ENCODE measurements at places on chromosomes 7 and 10.

DNA sequence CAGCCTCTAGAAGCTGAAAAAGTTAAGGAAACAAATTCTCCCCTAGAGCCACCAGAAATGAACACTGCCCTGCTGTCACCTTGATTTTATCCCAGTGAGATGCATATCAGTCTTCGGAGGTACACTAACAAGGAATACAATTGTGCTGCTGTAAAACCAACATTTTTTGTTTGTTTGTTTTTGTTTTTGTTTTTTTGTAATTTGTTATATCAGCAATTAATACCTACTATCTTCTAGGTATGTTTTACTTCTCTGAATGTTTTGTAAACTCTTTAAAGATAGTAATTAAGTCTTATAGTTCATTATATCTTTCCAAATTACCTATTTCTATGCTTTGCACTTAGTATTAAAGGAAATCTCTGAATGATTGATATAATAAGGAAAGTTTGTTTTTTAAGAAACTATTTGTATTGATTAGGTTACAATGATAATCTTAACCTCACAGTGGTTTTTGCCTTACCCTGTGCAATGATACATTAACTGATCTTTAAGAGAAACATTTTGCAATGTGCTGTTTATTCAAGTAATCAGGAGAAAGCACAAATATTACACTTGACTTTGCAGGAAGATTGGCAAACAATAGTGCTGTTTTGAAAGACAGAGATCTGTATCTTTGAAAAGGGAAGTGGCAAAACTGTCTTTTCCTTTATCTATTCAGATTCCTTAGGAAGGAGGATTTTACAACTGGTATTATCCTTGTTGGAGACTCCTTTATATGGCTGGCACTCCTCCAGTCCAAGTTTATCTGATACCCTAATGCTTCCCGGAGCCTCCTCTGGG, 11.3 kb upstream of the HGF start:
- no peak for DNase-seq

DNA sequence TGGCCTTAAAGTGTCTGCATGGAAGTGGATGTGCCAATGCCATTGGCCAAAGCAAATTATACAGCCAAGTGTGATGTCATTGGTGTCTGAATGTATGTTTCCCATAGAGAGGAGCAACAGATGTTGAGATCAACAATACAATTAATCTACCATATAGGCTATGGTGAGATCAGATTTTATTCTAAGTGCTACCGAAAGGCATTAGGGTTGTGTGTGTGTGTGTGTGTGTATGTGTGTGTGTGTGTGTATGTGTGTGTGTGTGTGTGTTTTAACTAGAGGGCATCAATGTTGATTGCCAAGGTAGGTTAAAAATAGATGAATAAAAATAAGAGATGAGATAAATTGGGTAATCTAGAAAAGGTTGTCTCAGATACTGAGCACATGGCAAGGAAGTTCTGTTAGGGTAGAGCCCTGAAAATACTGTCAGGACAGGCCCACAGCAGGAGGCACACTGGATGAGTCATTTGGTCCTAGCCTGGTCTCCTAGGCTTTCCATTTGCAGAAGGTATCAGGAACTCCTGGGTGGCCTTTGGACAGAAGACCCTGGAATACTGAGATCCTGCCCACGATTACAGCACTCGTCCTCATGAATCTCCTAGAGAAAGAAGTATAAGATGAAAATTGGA, 446.0 kb upstream of the PODXL start:
- DNase-seq = no peak

DNA sequence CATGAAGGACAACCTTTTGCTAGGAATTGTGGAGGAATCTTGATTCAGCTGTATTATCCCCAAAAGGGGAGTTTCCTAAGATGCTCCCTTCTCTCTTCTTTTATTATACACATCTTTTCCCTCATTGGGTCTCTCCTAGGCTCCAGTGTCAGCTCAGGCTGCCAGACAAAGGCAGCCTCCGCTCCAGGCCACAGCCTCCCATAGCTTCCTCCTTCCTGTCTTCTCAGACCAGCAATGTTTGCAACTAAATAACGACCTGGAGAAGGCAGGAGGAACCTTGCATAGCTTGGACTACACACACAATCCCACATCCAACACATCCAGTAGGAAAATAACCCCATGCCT, 12.3 kb downstream of the SFXN3 start:
- no peak for DNase-seq

DNA sequence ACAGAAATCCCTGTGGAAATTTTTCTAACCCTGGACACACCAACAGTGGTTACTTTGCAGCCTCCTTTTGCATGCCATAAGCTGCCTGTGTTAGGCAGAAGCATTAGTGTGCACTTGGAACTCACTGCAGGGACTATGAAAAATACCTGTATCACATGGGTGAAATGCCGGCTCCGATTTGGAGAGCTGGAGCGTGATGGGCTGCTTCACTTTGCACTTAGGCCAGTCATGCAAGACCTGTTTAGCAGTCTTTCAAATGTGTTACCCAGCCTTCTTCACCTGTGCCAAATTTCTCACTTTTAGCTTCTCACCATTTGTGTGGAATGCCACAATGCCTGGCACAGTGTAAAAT, 11.3 kb downstream of the NCOA4 start:
- DNase-seq = no peak

DNA sequence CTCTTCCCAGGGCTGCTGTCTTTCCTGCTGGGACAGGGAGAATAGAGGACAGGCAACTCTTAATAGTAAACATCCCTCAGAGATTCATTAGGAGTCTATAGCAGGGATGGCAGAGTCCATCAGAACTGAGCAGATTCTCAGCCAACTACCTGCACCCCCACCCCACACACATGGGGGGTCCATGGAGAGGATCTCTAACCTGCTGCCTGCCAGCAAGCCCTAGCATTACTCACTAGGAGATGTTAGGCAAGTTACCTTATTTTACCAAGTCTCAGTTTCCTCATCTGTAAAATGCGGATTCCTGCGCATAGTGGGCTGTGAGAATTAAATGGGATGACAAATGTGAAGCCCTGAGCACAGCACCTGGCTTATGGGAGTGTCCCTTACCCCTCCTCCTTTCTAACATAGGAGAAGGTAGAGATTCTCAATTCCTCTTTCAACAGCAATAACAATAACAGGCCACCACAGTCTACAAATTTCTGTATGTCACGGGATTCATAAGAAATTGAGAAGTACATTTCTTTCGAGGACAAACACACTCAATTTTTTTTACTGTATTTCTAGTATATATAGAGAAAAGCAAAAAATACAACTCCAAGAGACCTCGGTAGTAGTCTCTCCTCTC, 23.8 kb upstream of the WDR11 start:
- DNase-seq = no peak

GRCh38 chr10:111146025-111146640, 69.3 kb downstream of the ADRA2A start:
- DNase-seq = no peak

DNA sequence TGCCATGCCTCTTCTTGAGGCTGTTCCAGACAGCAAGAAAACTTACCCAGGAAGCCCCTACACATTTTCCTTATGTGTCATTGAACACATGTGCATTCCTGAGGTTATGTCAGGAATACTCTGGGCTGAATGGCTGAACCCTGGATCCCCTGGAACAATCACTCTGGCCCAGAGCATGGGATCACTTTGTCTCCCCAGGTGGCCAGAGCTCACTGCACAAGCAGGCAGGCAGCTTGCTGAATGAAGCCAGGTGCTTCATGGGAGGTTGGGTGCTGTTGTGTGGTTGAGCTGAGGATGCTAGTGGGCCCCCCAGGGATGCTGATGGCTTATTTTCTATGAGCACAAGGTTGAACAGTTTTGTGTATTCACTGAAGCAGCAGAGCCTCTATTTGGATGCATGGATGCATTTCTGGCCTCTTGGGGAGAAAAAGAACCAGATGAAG, 54.7 kb upstream of the NPTX2 start:
- no peak for DNase-seq

DNA sequence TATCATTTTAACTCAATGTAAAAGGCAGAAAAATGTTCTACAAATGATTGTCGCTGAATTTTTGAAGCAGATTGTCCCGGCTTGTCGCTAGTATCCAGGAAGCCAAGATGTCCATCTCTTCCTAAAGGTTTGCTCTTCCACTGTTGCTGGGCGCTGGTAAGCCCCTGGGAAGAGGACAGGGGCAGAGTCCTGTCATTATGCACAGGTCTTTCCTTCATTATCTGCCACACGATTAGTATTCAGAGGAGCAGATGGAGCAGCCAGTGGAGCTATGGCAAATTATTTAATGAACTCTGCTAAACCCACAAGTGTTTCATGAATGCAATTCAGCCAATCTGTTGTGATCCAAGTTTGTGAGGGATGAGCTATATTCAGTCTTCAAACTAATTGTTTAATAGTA, 499.1 kb upstream of the NRP1 start:
- DNase-seq = no peak

- DNase-seq = no peak
Observed at GRCh38 chr7:104933521-104933988, 80.5 kb upstream of the KMT2E start.

GRCh38 chr10:35153716-35154115, 27.1 kb downstream of the CREM start:
- no peak for DNase-seq

Data from activated CD8-positive, alpha-beta memory T cell treated with anti-CD3 and anti-CD28 coated beads for 4 hours (primary cell).